ENCODE measurements at places on chromosomes 12 and 14.

DNA sequence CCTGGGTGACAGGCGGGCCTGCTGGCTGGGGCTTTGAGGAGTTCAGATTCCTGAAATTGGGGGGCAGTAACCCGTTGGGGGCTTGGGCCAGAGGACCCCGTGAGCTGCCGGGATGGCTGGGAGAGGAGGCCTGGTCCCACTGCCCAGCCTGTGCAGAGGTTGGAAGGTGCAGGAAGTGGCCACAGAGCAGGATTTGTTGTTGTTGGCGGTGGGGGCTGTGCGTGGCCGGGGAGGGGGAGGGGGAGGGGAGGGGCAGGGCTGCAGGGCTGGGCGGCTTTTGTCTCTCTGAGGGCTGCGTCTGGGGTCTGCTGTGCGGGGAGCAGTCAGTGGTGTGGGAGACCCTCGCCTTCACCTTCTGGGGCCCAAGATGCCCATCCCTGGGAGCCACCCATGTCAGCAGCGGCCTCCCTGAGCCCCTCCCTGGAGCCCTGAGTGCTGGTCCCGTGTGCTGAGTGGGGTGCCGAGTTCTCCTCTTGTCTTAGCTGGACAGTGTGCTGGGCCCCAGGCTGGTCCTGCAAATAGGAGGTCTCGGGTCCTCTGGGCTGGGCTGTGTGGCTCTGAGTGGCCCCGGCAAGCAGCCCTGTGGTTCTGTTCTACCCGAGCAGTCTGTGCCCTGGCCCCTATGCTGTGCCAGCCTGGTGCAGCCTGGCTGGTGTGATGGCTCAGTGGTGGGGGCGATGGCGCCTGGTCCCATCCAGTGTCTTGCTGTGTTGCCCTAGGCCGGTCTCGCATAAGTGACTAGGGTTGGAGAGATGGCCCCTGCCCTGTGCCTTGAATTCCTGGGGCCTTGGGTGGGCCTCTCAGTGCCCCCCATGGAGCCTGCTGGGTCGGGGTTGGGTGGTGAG lies 10.3 kb downstream of the KIF26A start:
- DNase-seq: no peak

- DNase-seq: no peak
These were observed 128.6 kb upstream of the PLEKHG7 start for GRCh38 chr12:92574051-92574783.

DNA sequence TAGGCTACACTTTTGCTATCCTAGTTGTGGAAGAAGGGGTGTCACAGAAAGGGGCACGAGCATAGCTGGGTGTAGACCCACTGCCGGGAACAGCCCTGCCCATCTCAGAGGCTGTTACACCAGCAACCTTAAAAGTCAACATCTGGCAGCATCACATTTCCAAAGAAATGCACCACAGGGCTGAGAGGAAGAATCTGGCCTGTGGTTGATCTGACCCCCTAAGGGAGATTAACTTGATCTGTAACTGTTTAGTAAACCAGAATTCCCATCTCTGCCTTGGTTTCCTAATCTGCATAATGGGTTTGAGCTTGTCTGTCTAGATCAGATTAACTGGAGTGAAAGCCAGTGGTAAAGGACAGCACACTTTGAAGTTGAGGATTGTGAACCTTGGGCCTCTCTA lies 1.3 kb downstream of the LRP1-AS start:
- no peak for DNase-seq

- DNase-seq: no peak
These were observed 40.9 kb downstream of the NT5DC3 start for GRCh38 chr12:103799857-103800771.

DNA sequence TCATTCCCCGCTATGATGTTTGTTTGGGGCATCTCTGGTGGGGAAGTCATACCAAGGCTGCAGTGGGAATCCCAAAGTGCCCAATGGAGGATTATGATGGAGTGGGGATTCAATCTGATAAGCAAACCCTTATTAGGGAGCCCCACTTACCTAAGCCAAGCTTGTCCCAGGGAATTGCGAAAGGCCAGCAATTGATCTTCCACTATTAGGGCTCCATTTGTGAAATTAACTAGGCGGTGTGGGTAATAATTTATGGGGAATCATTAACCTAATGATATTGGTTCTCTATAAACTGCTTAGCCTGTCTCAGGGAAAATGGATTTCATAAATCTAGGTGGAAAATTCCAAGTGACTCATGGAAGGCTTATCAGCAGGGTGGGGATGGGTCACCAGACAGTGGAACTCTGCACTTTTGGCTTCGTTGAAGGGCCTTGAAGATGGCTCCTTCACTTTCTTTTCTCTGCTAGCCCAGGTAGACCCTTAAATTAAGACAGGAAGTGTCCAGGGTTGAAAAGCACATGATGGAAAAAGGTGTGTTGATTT lies 113.0 kb upstream of the WSCD2 start:
- no peak for DNase-seq

GRCh38 chr12:14886271-14886670 lies 617 bp upstream of the MGP start:
- DNase-seq: no peak

DNA sequence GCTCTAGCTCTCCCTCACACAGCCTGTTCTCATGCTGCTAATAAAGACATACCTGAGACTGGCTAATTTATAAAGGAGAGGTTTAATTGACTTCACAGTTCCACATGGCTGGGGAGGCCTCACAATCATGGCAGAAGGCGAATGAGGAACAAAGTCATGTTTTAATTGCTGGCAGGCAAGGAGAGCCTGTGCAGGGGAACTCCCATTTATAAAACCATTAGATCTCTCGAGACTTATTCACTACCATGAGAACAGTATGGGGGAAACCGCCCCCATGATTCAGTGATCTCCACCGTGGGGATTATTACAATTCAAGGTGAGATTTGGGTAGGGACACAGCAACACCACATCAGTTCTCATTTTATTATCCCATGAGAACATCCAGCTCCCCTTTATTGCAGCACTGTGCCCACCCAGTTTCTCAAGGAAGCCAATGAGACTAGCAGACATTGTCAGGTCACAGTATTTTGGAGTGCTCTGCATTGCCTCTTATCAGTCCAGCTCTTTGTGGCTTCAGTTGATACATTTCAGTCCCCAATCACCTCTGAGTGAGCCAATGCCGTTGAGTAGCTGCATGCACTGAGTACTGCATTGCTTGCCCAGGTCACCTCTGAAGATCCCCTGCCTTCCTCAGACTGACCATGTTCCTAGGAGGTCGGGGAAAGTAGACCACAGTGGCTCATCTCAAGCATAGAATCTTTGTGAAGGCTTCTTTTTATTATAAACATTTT lies 131.2 kb downstream of the CRADD start:
- DNase-seq: no peak

DNA sequence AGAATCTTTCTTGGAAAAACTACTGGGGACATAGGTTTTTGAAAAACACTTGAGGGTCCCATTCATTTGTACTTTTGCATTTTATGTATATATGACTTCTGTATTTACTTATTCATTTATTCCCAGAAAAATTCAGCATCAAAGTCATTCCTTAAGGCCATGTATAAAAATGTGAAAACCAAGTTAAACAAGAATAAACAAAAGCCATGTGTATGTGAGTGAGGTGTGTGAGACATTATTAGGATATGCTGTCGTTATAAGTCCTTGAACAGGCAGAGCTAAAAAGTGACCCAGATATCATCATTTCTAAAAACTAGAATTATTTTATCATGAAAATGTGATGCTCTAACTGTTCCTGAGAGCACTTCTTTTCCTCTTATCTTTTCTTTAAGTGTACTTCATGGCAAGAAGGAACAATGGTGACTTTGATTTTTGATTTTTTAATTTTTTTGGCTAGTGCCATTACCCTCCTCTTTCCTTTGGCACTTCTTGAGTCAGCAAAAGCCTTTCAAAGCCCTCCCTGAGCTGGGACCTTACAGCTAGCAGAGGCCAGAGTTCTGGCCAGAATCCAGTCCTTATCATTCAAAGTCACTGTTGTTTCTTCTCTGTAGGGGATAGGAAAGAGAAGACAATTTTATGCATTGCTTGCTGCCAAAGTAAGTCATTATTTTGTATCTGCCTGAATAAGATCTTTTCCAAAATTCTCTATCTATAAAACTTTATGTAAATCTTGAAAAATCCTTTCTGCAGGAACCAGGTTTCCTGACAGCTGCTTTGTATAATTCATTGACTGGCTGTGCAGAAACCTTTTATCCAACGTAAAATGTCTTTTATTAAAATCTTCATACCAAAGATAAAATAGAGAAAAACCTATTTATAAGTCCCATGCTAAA lies 419.7 kb upstream of the PRICKLE1 start:
- DNase-seq: no peak

DNA sequence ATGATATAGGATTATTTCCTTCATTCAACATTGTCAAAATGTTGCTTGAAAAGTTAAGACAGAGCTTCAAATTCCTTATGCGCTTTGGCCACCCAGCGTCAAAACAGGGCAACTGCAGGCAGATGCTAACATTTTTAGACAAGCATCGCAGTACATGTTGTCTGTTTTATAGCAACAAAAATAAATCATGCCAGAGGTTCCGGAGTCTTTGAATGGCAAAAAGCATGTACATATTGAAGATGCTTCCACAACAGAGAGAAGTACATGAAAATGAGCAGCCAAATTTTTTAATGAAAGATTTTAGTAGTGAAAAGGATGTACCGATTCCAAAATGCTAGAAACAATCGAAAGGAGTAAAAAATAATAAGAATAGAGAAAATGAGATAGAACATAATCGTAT lies 49.8 kb upstream of the USP15 start:
- DNase-seq: peak; percentile 7

- no peak for DNase-seq
These were observed 18.9 kb downstream of the PPP1R13B start for GRCh38 chr14:103828315-103828967.

DNA sequence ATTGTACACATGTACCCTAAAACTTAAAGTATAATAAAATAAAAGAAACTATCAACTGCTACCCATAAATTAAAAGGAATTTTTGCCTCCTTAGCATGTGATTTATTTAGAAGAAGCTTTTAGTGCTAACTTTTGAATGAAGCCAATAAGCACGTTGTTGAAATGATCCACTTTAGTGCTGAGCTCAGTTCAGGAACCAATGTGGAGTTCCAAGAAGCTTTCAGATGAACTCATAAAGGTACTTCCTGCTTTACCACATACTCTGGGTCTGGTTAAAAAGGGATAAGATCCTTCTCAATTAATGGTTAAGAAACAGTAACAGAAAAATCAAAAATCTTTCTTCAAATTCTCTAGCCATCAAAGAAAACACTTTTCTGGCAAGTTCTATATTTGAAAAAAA lies 39.4 kb downstream of the TMTC1 start:
- no peak for DNase-seq

- peak; percentile 24 for DNase-seq
These were observed 1.8 kb downstream of the AHNAK2 start for GRCh38 chr14:104976198-104977007.

DNA sequence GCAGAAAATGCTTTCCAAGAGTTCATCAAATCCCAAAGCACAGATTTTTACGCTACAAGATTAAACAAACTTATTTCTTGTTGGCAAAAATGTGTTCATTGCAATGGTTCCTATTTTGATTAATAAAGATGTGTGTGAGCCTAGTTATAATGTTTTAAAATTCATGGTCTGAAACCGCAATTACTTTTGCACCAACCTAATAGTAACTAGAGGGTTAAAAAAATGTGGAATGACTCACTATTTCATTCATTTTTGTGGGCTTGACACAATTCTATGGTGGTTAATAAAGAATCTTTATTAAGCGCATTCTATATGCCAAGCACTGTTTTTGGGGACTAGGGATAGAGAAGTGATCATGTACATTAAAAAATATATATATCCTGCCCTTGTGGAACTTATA lies 38.6 kb upstream of the METAP2 start:
- no peak for DNase-seq

GRCh38 chr12:13769966-13770365 lies 211.4 kb downstream of the GRIN2B start:
- no peak for DNase-seq

- DNase-seq: no peak
These were observed 21.8 kb downstream of the AHNAK2 start for GRCh38 chr14:104956290-104956890.

DNA sequence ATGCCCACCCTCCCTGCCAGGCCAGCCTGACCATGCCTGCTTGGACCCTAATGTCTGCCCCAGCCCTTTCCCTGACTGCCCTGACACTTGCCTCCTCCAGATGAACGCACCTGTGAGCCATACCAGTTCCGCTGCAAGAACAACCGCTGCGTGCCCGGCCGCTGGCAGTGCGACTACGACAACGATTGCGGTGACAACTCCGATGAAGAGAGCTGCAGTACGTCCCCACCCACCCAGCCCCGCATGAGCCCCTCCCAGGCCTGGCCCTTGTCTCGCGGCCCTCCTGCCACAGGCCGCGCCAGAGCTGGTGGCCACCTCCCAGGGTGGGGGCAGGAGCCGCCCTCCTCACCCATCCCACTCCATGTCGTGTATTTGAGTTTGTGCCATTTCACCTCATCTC lies 14.3 kb upstream of the NXPH4 start:
- no peak for DNase-seq

DNA sequence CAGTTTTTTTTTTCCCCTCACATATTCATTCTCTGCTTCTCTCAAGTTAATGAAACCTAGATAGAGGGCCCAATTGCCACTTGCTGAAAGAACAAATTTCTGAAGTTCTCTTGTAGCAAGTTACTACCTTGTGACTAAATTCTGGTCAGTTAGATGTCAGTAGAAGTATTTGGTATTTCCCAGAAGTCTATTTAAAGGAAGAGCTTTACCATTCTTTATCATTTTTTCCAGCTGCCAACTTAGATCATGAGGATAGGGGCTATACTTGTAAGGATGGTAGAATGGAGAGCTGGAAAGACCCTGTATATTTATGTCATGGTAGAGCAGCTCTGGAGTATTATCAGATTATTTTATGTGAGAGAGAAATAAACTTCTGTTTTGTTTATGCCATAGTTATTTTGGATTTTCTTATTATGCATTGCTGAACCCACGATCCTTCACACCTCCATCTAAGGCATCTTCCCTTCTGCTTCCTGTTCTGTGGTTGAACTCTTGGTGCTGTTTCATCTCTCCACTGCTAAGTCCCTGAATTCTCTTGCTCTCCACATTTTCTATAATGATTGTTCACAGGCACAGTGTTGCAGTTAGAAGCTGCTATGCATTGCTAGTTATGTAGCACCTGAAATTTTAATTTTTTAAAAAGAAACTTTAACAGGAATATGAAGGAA lies 25.9 kb downstream of the FUT8 start:
- no peak for DNase-seq

DNA sequence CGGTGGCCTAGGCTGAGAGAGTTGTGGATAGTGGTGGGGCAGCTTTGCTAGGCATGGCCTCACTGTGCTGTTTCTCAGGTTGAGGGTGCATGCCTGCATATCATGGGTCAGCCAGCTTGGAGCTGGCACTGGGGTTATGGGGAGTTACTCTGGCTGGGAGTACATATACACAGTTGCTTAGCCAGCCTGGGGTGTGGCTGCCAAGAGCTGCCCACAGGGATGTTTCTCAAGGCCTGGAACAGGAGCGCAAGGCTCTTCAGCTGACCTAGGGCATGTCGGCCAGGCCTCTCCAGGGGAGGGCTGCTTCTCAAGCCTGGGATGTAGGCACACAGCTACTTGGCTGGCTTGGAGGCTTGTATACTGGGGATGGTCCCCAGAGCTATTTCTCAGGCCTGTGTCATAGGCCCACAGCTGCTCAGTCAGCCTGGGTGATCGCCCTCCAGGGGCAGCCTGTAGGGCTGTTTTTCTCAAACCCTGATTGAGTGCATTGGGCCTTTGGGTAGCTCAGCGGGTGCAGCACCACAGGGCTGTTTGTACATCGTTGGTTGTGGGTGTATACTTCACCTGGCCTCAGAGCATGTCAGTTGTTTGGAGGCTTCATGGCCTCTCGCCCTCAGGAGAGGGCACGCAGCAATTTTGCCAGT lies 114.9 kb downstream of the METTL25 start:
- DNase-seq: no peak

All from GM12864 (cell line).